ENCODE measurements at places on chromosomes 1 and 21. TPM values are rescaled to one million over a fixed set of nuclear protein-coding genes. Genes with fewer than 3 reads are reported as not detected.

CD48 gene
- total RNA-seq, result not detected

SHCBP1L gene
- total RNA-seq, result 0.13 TPM

TAF13 gene
- total RNA-seq, result 93.4 TPM

TDRD10 gene
- total RNA-seq, result not detected

OR2AK2 gene
- total RNA-seq, result not detected

DIRAS3 gene
- total RNA-seq, result 8.8 TPM

PTPRU gene
- total RNA-seq, result 32.7 TPM

RAB25 gene
- not detected for total RNA-seq

HES3 gene
- not detected for total RNA-seq

UBE2U gene
- total RNA-seq, result not detected

NCF2 gene
- total RNA-seq, result 0.39 TPM

COL16A1 gene
- 90.8 TPM for total RNA-seq

LEMD1 gene
- total RNA-seq, result not detected

ORC1 gene
- total RNA-seq, result 0.99 TPM

GADD45A gene
- 90.9 TPM for total RNA-seq

ELAVL4 gene
- not detected for total RNA-seq

CSMD2 gene
- total RNA-seq, result 14.4 TPM

PTAFR gene
- 0.03 TPM for total RNA-seq

KISS1 gene
- total RNA-seq, result not detected

CLEC20A gene
- total RNA-seq, result not detected

IQGAP3 gene
- 16.6 TPM for total RNA-seq

SELENBP1 gene
- 59.5 TPM for total RNA-seq

TTC39A gene
- total RNA-seq, result 2.0 TPM

KLHDC7A gene
- not detected for total RNA-seq

CD5L gene
- total RNA-seq, result not detected

LCE2A gene
- not detected for total RNA-seq

Measured in smooth muscle cell of the pulmonary artery (primary cell).